ENCODE measurements at places on chromosomes 2 and 18. TPM values are rescaled to one million over a fixed set of nuclear protein-coding genes. Genes with fewer than 3 reads are reported as not detected.
A peak's percentile ranks its signal among the peaks of the same experiment; 100 is the strongest.

NTSR2 gene
- total RNA-seq, result not detected

DNA sequence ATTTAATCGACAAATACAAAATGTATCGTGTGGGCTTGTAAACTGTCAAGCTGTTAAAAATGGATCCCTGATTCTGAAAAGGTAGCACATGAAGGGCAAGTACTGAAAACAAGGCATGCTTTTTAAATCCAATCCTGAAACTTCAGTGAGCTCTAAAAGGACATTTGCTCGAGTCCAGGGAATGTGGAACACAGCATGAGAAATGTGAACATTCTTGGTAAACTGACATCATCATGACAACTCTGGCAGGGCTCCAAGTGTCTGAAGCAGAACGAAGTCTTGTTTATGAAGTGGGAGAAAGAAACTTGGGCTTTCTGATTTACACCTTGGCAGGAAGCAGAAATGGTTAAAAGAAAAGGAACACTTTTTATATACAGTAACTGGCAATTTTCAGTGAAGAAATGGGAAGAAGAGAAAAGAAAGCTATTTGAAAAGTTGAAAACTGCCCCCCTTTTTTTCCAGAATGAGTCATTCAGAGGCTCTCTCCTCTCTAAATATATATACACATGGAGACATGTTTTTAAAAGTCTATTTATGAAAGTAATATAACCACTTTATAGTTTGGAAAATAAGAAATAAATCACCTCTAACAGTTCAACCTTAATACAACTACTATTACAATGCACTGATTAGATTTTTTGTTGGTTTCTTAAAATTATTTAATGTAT is 120.8 kb downstream of the GAREM1 start:
- no peak for DNase-seq
- H3K27me3 ChIP-seq, result no peaks in the 10 kb centered on the region
- H3K36me3 ChIP-seq, result no peaks in the 10 kb centered on the region
- no peak overlapping the region for H3K27ac ChIP-seq
- H3K4me3 ChIP-seq, result no peak overlapping the region

DNA sequence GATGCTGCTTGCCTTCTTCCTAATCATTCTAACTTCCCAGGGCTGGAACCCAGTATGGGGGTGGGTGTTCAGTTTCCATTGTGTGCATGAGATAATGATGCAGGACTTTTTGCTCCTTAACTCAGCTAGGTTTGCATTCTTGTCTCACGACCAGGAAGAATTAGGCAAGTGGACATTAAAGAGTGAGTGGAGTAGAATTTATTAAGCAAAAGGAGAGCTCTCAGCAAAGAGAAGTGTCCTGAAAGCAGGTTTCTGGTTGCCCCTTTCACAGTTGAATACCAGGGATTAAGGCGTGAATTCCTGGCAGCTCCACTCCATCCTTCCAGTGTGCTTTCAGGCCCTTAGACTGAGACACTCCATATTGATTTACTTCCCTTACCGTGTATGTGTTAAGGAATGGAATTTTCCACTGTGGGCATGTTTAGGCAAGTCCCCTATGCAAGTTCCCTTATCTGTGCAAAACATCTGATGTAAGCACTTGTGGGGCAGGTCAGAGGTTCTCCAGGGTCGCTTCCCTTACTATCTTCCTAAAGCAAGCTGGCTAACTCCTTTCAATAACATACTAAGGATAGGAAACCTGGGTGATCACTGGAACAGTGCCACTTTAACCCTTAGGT is 126.5 kb downstream of the GPR39 start:
- H3K27ac ChIP-seq, result no peak overlapping the region
- no peaks in the 10 kb centered on the region for H3K36me3 ChIP-seq
- no peak overlapping the region for H3K4me3 ChIP-seq
- H3K4me1 ChIP-seq, result no peaks in the 10 kb centered on the region
- no peak for DNase-seq

SERTAD2 gene
- 14.6 TPM for total RNA-seq

REG3A gene
- total RNA-seq, result not detected

DNA sequence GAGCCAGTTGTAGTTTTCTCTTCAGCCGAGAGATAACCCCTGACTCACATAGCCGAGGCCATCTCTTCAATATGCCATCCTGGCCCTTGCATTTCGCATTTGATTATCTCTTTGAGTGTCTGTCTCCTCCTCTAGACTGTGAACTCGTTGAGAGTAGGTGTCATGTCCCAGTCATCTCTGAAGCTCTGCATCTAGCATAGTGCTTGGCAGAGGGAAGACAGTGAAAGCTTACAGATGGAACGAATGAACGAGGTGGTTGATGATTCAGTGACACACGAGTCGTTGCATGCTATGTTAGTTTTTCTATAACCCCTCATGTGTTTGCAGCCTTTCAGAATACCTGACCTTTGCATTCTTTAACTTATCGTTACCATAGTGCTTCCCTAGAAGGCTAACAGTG is 59.9 kb upstream of the CYRIA start:
- H3K4me3 ChIP-seq, result peak overlapping the region; percentile 44
- peak; percentile 56 for DNase-seq
- peaks cover 55% of the 10 kb centered on the region for H3K4me1 ChIP-seq

IL36A gene
- not detected for total RNA-seq

LIMS1 gene
- 104 TPM for total RNA-seq

RALB gene
- total RNA-seq, result 52.9 TPM

ANXA4 gene
- total RNA-seq, result 30.2 TPM

KLF11 gene
- total RNA-seq, result 11.0 TPM

- peaks cover 39% of the 10 kb centered on the region for H3K4me1 ChIP-seq
- no peak for DNase-seq
- H3K27ac ChIP-seq, result peak overlapping the region; percentile 39
- H3K4me3 ChIP-seq, result no peak overlapping the region
Observed at GRCh38 chr2:31987454-31988220, 23.2 kb downstream of the MEMO1 start.

GRCh38 chr18:61900504-61901281 is 7.9 kb upstream of the RNF152 start:
- no peak overlapping the region for H3K27ac ChIP-seq
- H3K36me3 ChIP-seq, result no peaks in the 10 kb centered on the region
- H3K4me3 ChIP-seq, result no peak overlapping the region
- peaks cover 6% of the 10 kb centered on the region for H3K4me1 ChIP-seq

DNA sequence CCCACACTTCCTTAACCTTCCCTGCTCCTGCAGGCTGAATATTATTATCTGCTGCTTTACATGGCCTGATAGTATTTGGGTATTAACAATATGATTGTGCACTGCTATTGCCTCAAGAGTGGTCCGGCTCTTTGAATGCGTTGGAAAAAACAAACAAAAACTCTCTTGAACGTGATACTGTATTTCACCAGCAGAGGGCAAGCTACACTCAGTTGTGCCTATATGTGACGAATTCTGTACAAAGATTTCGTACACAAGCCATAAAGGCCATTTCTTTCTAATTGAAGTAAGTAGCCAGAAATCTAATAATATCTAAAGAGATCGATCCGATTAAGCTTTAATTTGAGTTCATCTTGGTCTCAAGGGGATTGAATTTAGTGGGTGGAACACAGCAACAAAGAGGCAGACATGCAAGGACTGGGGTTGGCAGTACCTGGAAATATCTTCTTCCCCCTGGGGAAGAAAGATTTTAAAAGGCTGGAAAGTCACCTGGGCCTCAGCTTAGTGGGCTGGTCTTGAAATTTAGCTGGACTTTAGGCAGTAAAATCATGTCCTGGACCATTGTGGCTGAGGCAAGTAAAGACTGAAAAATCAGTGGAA is 49.3 kb upstream of the RAB6D start:
- H3K36me3 ChIP-seq, result no peaks in the 10 kb centered on the region
- peaks cover 52% of the 10 kb centered on the region for H3K27me3 ChIP-seq
- peaks cover 6% of the 10 kb centered on the region for H3K4me1 ChIP-seq
- no peak overlapping the region for H3K4me3 ChIP-seq
- H3K27ac ChIP-seq, result no peak overlapping the region

GRCh38 chr2:158966312-158966711 is 2.1 kb upstream of the TANC1 start:
- H3K27ac ChIP-seq, result no peak overlapping the region
- no peak for DNase-seq
- H3K36me3 ChIP-seq, result no peaks in the 10 kb centered on the region
- peaks cover 14% of the 10 kb centered on the region for H3K4me1 ChIP-seq
- peaks cover 42% of the 10 kb centered on the region for H3K27me3 ChIP-seq

DNA sequence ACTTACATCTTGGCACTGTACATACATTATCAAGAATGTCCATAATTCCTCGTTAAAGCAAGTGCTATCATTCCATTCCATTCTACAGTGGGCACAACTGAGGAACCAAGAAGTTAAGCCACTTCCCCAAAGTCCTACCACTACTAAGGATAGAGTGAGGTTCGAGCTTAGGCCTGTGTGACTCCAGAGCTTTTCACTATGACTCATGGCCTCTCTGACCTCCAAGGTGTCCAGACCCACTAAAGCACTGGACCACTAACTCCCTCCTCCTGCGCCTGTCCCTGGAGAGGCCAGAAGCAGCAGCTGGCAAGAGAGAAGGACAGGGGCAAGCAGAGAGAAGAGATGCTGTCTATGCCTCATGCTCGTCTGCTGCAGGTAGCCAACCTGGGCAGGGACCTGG is 117.0 kb downstream of the ZBTB7C start:
- H3K4me1 ChIP-seq, result no peaks in the 10 kb centered on the region
- H3K27me3 ChIP-seq, result no peaks in the 10 kb centered on the region
- no peaks in the 10 kb centered on the region for H3K36me3 ChIP-seq
- DNase-seq, result no peak
- H3K4me3 ChIP-seq, result no peak overlapping the region

DNA sequence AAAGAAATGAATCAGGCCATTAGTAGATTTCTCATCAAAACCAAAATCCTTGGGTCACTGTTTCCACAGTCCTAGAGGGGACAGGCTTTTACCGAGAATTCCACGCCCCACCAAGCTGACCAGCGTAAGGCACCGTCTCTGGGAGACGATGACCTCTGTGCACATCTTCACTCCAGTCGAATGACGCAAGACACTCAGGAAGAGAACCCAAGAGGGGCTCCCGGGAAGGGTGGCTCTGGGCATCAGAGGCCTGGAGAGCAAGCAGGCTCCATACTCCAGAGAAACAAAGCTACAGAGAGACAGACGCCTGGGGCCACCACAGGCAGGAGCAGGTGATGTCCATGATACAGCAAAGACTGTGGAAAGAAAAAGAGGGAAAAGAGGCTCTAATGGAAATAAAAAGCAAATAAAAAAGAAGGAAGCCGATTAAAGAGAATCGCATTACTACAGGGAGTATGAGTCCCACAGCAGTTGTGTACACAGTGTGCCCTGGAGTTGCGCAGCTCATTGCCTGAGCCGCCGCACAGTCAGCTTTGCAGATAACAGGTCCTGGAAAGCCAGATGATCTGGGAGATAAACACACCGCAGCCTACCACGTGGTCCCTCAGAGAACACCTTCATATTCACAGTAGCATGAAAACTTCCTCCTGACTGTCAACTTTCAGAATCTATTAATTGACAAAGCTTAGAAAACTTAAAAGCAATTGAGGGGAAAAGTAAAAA is 572.7 kb upstream of the SALL3 start:
- no peak overlapping the region for H3K4me3 ChIP-seq
- no peaks in the 10 kb centered on the region for H3K36me3 ChIP-seq
- no peak overlapping the region for H3K27ac ChIP-seq
- H3K27me3 ChIP-seq, result no peaks in the 10 kb centered on the region
- DNase-seq, result no peak

TANC1 gene
- 0.35 TPM for total RNA-seq

FBLN7 gene
- 30.6 TPM for total RNA-seq

GRCh38 chr2:105301646-105302045 is 27.9 kb downstream of the TGFBRAP1 start:
- H3K27ac ChIP-seq, result no peak overlapping the region
- H3K4me3 ChIP-seq, result no peak overlapping the region
- peaks cover 28% of the 10 kb centered on the region for H3K4me1 ChIP-seq
- peak; percentile 17 for DNase-seq

MARCO gene
- total RNA-seq, result not detected

- H3K4me1 ChIP-seq, result peaks cover 16% of the 10 kb centered on the region
- peaks cover 8% of the 10 kb centered on the region for H3K27me3 ChIP-seq
- H3K4me3 ChIP-seq, result no peak overlapping the region
- DNase-seq, result no peak
Observed at GRCh38 chr2:28506112-28506910, 10.5 kb downstream of the PLB1 start.

FHOD3 gene
- 0.28 TPM for total RNA-seq

THAP4 gene
- total RNA-seq, result 41.8 TPM

ZC3H8 gene
- 31.7 TPM for total RNA-seq

DNA sequence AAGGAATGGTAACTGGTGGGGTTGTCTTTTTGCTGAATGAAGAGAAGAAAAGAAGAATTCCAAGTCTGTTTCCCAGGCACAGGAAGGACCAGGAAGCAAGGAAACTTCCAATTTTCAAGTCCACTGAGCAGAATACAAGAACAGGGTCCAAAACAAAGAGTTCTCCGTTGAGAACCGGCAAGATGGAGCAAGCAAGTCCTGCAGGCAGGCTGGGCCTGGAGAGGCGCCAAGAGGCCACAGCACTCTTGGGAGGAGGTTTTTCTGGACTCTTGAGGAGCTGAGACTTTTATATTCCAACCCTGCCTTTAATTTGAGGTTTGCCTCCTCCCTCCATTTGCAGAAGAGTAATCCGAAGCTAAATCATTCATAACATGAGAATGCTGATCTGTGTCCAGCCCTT is 224.5 kb downstream of the IKZF2 start:
- H3K36me3 ChIP-seq, result peaks cover 1% of the 10 kb centered on the region
- no peak overlapping the region for H3K4me3 ChIP-seq
- H3K27ac ChIP-seq, result no peak overlapping the region
- no peak for DNase-seq
- H3K27me3 ChIP-seq, result peaks cover 11% of the 10 kb centered on the region

DNA sequence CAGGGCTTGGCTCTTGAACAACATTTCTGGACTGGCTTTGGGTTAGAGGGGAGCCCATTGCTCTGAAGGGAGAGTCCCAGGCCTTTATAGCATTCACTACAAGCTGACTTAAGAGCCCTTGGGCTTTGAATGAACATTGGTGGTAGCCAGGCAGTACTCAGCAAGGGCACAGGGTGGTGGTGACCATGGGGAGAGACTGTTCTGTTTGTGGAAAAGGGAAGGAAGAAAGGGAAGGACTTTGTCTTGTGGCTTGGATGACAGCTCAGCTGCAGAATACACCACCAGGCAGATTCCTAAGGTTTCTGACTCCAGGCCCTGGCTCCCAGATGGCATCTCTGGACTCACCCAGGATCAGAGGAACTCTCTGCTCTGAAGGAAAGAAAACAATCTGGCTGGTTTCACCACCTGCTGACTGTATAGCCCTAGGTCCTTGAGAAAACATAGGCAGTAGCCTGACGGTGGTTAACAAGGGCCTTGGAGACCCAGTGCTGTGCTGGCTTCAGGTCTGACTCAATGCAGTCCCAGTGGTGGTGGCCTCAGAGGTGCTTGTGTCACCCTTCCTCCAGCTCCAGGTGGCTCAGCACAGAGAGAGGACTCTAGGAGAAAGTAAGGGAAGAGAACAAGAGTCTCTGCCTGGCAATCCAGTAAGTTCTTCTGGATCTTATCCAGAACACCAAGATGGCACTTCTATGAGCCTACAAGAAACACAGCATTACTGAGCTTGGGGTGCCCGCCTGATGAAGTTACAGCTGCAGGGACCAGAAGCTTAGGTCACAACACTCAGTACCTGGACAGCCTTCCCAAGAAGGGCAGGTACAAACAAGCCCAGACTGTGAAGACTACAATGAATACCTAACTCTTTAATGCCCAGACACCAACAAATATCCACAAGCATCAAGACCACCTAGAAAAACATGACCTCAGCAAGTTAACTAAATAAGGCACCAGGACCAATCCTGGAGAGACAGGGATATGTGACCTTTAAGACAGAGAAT is 16.4 kb upstream of the ABCB11 start:
- DNase-seq, result no peak
- H3K27ac ChIP-seq, result no peak overlapping the region
- H3K4me1 ChIP-seq, result no peaks in the 10 kb centered on the region
- H3K27me3 ChIP-seq, result peaks cover 10% of the 10 kb centered on the region
- no peak overlapping the region for H3K4me3 ChIP-seq
- H3K36me3 ChIP-seq, result peaks cover 6% of the 10 kb centered on the region

RAD51AP2 gene
- total RNA-seq, result not detected
